ENCODE measurements at places on chromosomes 13 and 19.

DNA sequence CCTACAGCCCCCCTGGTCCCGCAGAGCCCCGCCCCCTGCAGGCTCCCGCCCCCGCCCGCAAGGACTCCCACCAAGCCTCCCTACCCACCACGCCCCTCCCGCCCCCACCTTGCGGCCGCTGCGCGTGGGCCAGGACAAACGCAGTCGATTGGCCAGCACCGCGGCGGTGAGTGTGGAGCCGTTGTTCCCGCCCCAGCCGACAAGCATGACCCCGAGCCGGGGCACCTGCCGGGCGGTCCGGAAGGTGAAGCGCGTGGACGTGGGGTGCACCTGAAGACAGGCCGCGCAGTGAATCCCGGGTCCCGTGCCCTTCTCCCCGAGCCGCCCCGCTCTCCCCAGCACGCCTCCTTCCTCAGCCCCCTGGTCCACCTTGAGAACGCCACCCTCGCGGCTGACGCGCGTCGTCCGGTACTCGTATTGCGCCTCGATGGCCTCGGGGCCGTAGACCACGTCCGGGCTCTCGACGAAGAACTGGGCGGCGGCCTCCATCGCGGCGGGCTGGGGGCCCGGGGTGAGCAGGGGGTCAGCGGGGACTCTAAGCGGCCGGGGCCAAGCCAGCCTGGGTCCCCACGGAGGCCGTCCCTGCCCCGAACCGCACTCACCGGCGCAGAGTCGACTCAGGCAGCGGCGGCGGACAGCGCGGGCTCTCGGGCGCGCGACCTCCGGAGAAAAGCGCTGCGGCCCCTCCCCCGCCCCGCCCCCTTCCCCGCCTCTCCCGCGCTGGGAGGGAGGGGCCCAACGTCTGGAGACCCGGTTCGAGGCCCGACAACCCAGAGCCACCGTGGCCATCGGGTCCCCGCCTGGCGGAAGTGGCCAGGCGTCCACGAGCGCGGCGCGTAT lies at the start of gene ISYNA1:
ISYNA1 (minus strand) TSS at position 643 of the 840 bp plus-strand sequence; CDS start at position 489, 154 bp downstream.
- H3K27me3 ChIP-seq: peaks cover 2% of the 10 kb centered on the region
- H3K27ac ChIP-seq: no peak within 1 kb of the TSS
- H3K4me3 ChIP-seq: peak within 1 kb of the TSS; percentile 68
- H3K4me1 ChIP-seq: peaks cover 20% of the 10 kb centered on the region
- DNase-seq: no peak

- no peak overlapping the region for H3K27ac ChIP-seq
- no peak overlapping the region for H3K4me3 ChIP-seq
- no peak for DNase-seq
- H3K36me3 ChIP-seq: peaks cover 3% of the 10 kb centered on the region
Measured at GRCh38 chr13:100306434-100306999, 217.6 kb downstream of the PCCA start.

- H3K36me3 ChIP-seq: peaks cover 26% of the 10 kb centered on the region
- peaks cover 32% of the 10 kb centered on the region for H3K4me1 ChIP-seq
- H3K27me3 ChIP-seq: no peaks in the 10 kb centered on the region
- DNase-seq: no peak
Measured at GRCh38 chr19:14418856-14419105, 360 bp downstream of the DDX39A start.

GRCh38 chr19:17116996-17117702 lies 41.6 kb downstream of the MYO9B start:
- peaks cover 17% of the 10 kb centered on the region for H3K36me3 ChIP-seq
- no peak overlapping the region for H3K4me3 ChIP-seq
- peaks cover 12% of the 10 kb centered on the region for H3K4me1 ChIP-seq

Data from activated T-helper 1 cell treated with anti-CD3 and anti-CD28 coated beads, Interleukin-12 subunit alpha, Interleukin-12 subunit beta, Interleukin-2, Interleukin-4 antibody, amounts not matched to agents 30 ng/mL and 10 ng/mL and 1 ng/mL, durations not matched to agents 14 hours and 24 hours and 36 hours (primary cell).